Activated T-helper 1 cell treated with anti-CD3 and anti-CD28 coated beads, Interleukin-12 subunit alpha, Interleukin-12 subunit beta, Interleukin-2, Interleukin-4 antibody, amounts not matched to agents 30 ng/mL and 10 ng/mL and 1 ng/mL, durations not matched to agents 14 hours and 24 hours and 36 hours (primary cell): ENCODE measurements at places on chromosomes 1 and 21.

DNA sequence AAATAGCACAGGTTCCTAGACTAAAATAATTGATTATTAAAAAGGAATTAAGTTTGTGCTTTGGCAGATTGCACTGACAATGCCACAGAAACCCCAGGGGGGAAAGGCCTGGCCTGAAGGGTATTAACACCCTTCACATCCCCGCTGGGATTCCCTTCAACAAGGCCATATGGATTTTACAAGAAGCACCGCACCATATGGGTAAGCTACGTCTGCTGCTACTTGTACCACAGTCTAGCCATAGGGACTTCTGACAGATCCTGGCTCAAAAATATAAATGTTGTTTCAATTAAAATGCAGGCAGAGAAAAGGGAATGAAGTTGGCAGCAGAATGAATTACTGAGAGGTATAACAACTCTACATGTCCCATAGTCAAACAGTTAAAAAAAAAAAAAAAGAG lies 101.0 kb downstream of the DENND1B start:
- no peak for DNase-seq
- peaks cover 6% of the 10 kb centered on the region for H3K4me1 ChIP-seq
- no peak overlapping the region for H3K4me3 ChIP-seq
- no peak overlapping the region for H3K27ac ChIP-seq

- no peaks in the 10 kb centered on the region for H3K36me3 ChIP-seq
- H3K27me3 ChIP-seq = peaks cover 13% of the 10 kb centered on the region
- no peak for DNase-seq
- no peak overlapping the region for H3K27ac ChIP-seq
Observed at GRCh38 chr21:42051788-42052187, 19.3 kb upstream of the UMODL1 start.

- H3K27ac ChIP-seq = peak overlapping the region; percentile 89
- H3K36me3 ChIP-seq = no peaks in the 10 kb centered on the region
- H3K4me3 ChIP-seq = peak overlapping the region; percentile 94
- H3K4me1 ChIP-seq = peaks cover 33% of the 10 kb centered on the region
- no peak for DNase-seq
Observed at GRCh38 chr1:70411360-70411844, 334 bp downstream of the CTH start.

GRCh38 chr1:100627936-100628335 lies 90.0 kb downstream of the GPR88 start:
- DNase-seq = no peak
- H3K4me1 ChIP-seq = peaks cover 16% of the 10 kb centered on the region
- H3K36me3 ChIP-seq = no peaks in the 10 kb centered on the region
- no peak overlapping the region for H3K27ac ChIP-seq
- no peak overlapping the region for H3K4me3 ChIP-seq

GRCh38 chr1:92791487-92792066 lies 6.7 kb upstream of the EVI5 start:
- H3K27me3 ChIP-seq = peaks cover 67% of the 10 kb centered on the region
- no peak overlapping the region for H3K27ac ChIP-seq
- H3K4me1 ChIP-seq = no peaks in the 10 kb centered on the region
- no peak overlapping the region for H3K4me3 ChIP-seq
- H3K36me3 ChIP-seq = no peaks in the 10 kb centered on the region

GRCh38 chr1:226958300-226958699 lies 18.2 kb downstream of the COQ8A start:
- H3K27ac ChIP-seq = no peak overlapping the region
- no peak overlapping the region for H3K4me3 ChIP-seq
- peaks cover 5% of the 10 kb centered on the region for H3K36me3 ChIP-seq
- peaks cover 5% of the 10 kb centered on the region for H3K4me1 ChIP-seq

- H3K36me3 ChIP-seq = peaks cover 78% of the 10 kb centered on the region
- H3K27me3 ChIP-seq = no peaks in the 10 kb centered on the region
- peak overlapping the region; percentile 79 for H3K4me3 ChIP-seq
Observed at GRCh38 chr21:31133243-31133830, 95.1 kb upstream of the KRTAP19-8 start.

GRCh38 chr1:198637916-198638437 lies 863 bp upstream of the PTPRC start:
- H3K36me3 ChIP-seq = peaks cover 34% of the 10 kb centered on the region
- peak overlapping the region; percentile 92 for H3K4me3 ChIP-seq
- H3K27ac ChIP-seq = peak overlapping the region; percentile 95
- no peaks in the 10 kb centered on the region for H3K27me3 ChIP-seq

DNA sequence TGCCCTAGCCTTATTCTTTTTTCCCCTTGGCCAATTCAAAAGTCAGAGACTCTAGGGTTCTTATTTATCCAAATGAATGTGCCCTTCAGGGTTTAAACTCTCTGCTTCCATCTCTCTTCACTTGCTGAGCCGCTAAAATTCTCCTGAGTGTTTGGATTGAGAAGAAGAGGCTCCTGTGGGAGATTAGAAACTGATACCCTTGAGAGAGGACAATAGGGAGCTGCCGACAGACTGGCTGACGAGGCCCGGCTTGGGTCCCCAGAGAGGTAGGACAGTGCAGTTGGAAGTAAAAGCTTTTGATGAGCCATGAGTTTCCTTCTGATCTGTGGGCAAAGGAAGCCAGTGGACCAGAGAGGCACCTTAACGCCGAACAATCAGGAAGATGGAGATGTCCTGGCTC lies 41.3 kb upstream of the UBE2U start:
- no peak overlapping the region for H3K4me3 ChIP-seq
- H3K36me3 ChIP-seq = no peaks in the 10 kb centered on the region
- H3K27me3 ChIP-seq = peaks cover 6% of the 10 kb centered on the region
- DNase-seq = no peak

- peak overlapping the region; percentile 29 for H3K4me3 ChIP-seq
- peak overlapping the region; percentile 90 for H3K27ac ChIP-seq
- peaks cover 14% of the 10 kb centered on the region for H3K36me3 ChIP-seq
- no peaks in the 10 kb centered on the region for H3K27me3 ChIP-seq
- peaks cover 31% of the 10 kb centered on the region for H3K4me1 ChIP-seq
- peak; percentile 20 for DNase-seq
Observed at GRCh38 chr1:52659356-52659755, 26.4 kb downstream of the SHISAL2A start.

GRCh38 chr1:205480349-205480985 lies 24.0 kb upstream of the CDK18 start:
- peak overlapping the region; percentile 71 for H3K27ac ChIP-seq
- H3K4me3 ChIP-seq = peak overlapping the region; percentile 2
- peaks cover 2% of the 10 kb centered on the region for H3K36me3 ChIP-seq
- H3K27me3 ChIP-seq = peaks cover 31% of the 10 kb centered on the region
- H3K4me1 ChIP-seq = peaks cover 32% of the 10 kb centered on the region

DNA sequence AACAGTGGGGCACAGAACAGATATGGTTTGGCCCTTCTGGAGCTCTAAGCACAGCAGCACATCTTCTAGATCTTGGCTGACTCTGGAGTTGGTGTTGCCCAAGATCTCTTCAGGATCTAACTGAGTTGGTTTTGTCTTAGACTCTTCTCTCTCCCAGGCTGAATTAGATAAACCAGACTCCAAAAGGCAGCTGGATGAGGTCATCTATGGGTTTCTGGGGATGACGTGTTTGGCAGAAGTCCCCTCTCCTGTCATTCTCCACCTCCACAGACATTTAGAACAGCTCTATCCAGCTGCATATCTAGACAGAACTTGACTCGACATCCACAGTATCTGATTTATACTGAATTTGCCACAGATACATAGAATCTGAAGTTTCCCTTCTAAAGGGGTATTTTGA lies 75.3 kb downstream of the ST6GALNAC5 start:
- H3K4me1 ChIP-seq = no peaks in the 10 kb centered on the region
- no peak for DNase-seq
- no peaks in the 10 kb centered on the region for H3K36me3 ChIP-seq
- no peak overlapping the region for H3K27ac ChIP-seq
- H3K27me3 ChIP-seq = peaks cover 4% of the 10 kb centered on the region

DNA sequence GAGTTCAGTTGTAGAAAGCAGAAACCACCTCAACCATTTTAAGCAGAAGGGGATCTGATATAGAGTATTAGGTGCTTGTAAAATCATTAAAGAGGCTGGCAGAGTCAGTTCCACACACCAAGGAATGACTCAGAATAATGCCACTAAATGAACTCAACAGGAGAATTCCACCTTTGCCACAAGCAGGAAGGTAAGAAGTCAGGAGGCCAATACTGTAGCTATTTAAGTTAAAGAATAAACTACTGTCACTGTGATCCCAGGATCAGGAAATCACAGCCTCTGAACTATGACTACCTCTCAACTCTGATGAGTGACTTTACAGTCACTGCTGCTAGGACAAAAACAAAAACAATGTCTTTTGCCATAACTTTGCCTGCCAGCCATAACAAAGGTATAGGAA lies 52.5 kb upstream of the PRMT6 start:
- no peak overlapping the region for H3K27ac ChIP-seq
- no peaks in the 10 kb centered on the region for H3K36me3 ChIP-seq
- DNase-seq = no peak
- no peak overlapping the region for H3K4me3 ChIP-seq

- H3K27ac ChIP-seq = peak overlapping the region; percentile 77
- peaks cover 54% of the 10 kb centered on the region for H3K27me3 ChIP-seq
- H3K4me3 ChIP-seq = peak overlapping the region; percentile 84
Observed at GRCh38 chr21:26845759-26846035, 488 bp upstream of the ADAMTS1 start.

GRCh38 chr21:41933313-41934079 lies 20.3 kb downstream of the C2CD2 start:
- no peak overlapping the region for H3K4me3 ChIP-seq
- no peaks in the 10 kb centered on the region for H3K36me3 ChIP-seq
- no peak overlapping the region for H3K27ac ChIP-seq
- no peak for DNase-seq

DNA sequence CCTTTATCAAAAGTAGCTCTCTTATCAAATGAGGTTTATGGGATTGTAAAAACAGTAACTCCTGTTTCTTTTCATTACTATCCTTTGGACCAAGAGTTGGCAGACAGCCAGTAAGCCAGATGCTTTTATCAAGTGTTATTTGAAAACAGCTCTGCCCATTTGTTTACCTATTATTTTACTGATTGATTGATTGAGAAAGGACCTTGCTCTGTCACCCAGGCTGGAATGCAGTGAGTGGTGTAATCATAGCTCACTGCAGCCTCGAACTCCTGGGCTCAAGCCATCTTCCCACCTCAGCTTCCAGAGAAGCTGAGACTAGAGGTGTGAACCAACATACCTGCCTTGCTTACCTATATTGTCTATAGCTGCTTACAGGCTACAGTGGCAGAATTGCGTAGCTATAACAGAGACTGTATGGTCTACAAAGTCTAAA lies 3.6 kb downstream of the PRKAB2 start:
- DNase-seq = no peak
- H3K4me3 ChIP-seq = no peak overlapping the region
- H3K27ac ChIP-seq = no peak overlapping the region
- H3K36me3 ChIP-seq = peaks cover 11% of the 10 kb centered on the region
- peaks cover 25% of the 10 kb centered on the region for H3K4me1 ChIP-seq

- H3K4me3 ChIP-seq = peak overlapping the region; percentile 85
- H3K4me1 ChIP-seq = peaks cover 47% of the 10 kb centered on the region
- peak overlapping the region; percentile 100 for H3K27ac ChIP-seq
- peaks cover 11% of the 10 kb centered on the region for H3K36me3 ChIP-seq
- no peaks in the 10 kb centered on the region for H3K27me3 ChIP-seq
Observed at GRCh38 chr1:234612352-234613127, 2.6 kb upstream of the IRF2BP2 start.

DNA sequence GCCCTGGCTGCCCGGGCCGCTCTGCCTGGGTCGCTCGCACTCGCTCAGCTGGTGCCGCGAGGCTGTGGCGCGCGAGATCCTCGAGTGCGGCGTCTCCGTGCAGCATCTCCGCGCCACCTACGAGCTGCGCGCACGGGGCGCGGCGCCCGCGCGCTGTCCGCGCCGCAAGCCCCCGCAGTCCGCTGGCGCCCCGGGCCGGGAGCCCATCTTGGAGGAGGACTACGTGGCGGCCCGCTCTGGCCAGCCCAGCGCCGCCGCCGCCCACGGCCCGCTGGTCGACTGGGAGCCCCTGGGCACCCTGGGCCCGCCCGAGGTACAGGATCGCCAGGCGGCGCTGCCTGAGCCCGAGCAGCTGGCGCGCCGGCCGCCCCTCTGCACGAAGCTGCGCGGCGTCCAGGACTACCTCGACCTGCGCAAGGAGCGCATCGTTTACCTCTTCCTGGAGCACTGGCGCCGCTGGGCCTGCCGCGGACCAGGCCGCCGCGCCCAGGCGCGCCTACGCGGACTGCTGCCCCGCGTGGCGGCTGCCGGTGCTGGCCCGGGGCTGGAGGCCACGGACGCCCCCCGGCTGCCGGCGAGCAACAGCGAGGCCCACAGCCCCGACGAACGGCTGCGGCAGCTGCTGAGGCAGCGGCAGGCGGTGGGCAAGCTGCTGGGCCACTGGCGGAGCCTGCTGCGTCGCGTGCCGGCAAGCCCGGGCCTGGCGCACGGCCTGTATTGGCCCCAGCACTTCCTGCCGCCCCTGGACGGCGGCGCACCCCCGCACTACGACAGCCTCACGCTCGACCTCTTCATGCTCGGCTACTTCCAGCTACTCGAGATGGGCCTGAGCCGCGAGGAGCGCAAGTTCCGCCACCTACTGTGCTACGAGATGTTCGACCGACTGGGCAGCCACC lies 10.9 kb downstream of the TNFRSF25 start:
- no peak overlapping the region for H3K4me3 ChIP-seq
- H3K36me3 ChIP-seq = peaks cover 7% of the 10 kb centered on the region
- peaks cover 39% of the 10 kb centered on the region for H3K27me3 ChIP-seq
- H3K27ac ChIP-seq = no peak overlapping the region
- no peak for DNase-seq

GRCh38 chr1:225182716-225183115 lies 245.1 kb downstream of the LBR start:
- H3K27ac ChIP-seq = no peak overlapping the region
- peaks cover 8% of the 10 kb centered on the region for H3K4me1 ChIP-seq
- peaks cover 2% of the 10 kb centered on the region for H3K27me3 ChIP-seq
- no peaks in the 10 kb centered on the region for H3K36me3 ChIP-seq

- no peak for DNase-seq
- peaks cover 5% of the 10 kb centered on the region for H3K27me3 ChIP-seq
- no peak overlapping the region for H3K27ac ChIP-seq
- H3K4me1 ChIP-seq = peaks cover 7% of the 10 kb centered on the region
- no peak overlapping the region for H3K4me3 ChIP-seq
Observed at GRCh38 chr1:203999618-204000017, 73.3 kb upstream of the SOX13 start.

GRCh38 chr1:162536511-162536910 lies 25.0 kb upstream of the UAP1 start:
- peaks cover 6% of the 10 kb centered on the region for H3K4me1 ChIP-seq
- no peak overlapping the region for H3K4me3 ChIP-seq
- H3K27ac ChIP-seq = no peak overlapping the region
- DNase-seq = no peak

DNA sequence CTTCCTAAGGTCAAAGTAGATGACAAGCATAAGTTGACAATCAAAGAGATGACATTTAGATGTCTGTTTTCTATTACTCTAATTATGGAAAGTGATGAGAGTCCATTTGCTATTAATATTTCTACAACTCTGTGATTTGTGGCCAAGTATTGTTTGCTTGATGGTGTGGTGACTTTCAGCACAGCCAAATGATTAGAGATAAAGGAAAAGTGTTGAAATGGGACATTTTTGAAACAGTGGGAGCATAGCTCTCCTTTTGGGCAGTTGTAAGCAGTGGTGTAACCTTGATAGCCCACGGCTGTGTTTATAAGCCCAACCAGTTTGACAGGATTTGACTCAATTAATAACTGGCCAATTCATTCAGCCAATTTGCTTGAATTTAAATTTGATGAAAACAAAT lies 31.6 kb downstream of the ZC3H11B start:
- no peaks in the 10 kb centered on the region for H3K36me3 ChIP-seq
- H3K4me3 ChIP-seq = no peak overlapping the region
- H3K4me1 ChIP-seq = no peaks in the 10 kb centered on the region

GRCh38 chr1:226973898-226974543 lies 33.9 kb downstream of the COQ8A start:
- H3K27ac ChIP-seq = no peak overlapping the region
- no peak overlapping the region for H3K4me3 ChIP-seq
- H3K27me3 ChIP-seq = no peaks in the 10 kb centered on the region
- H3K4me1 ChIP-seq = no peaks in the 10 kb centered on the region
- no peak for DNase-seq
